ENCODE measurements at places on chromosomes 7 and 10.

- DNase-seq: no peak
Observed at GRCh38 chr7:138865843-138866242, 67.8 kb upstream of the ATP6V0A4 start.

DNA sequence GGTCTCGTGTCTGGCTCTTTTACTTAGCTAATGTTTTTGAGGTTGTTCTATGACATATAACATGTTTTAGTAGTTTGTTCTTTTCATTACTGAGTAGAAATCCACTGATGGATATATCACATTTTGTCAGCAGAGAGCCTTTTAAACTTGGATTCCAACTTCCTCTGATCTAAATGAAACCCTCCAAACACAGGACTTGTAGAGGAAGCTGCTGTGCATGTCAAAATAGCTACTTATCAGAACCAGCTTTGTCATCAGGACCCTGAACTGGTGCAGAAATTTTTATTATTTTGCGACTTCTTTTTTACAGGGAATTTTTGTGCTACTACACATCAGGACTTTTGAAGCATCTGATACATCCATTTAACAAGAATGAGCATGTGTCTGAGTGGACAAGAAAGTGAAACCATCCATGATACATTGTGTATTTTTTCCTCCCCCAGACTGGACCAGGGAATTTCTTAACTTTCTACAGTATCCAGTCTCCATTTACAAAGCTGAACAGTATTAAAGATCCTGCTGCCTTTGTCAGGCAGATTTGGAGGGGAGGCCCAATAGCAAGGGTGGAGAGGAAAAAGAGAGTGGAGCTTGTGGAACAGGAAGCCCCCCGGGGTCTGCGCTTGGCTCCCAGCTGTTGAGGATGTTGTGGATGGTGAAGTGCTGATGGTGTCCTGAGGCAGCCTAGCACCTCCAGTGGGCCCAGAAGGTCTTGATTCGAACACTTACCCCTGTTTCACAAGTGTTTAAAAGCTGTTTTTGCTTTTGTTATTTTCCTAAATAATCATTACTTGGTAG is 29.3 kb upstream of the MTPAP start:
- DNase-seq: no peak

- DNase-seq: no peak
Observed at GRCh38 chr10:78630944-78631838, 437.6 kb upstream of the ZMIZ1 start.

DNA sequence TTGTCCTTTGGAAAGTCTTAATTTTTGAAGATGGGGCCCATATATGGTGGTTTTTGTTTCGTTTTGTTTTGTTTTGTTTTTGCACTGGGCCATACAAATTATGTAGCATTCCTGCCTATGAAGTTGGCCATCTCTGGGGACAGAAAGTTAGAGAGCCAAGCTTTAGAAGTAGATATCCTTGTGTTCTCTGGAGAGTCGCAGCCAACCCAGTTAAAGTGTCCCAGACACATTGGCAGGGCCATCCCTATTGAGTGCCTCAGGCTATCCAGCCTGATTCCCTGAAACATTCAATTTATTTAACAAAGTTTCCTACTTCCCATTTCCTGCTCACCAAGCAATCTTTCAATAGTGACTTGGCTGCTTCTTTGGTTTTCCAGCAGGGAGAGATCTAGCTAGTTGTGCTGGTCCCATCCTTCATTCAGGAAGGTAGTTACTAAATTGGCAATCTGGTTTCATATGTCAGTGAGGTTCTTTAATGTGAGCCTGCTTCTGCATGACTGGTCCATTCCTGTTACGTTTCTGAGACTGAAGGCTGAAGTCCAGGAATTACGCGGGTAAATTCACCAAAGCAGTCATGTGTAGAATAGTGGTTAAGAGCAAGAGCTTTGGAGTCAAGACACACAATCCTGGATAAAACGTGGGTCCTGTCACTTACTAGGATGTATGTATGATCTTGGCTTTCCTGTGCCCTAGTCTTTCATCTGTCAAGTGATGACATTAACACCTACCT is 49.3 kb upstream of the HBP1 start:
- peak; percentile 23 for DNase-seq

DNA sequence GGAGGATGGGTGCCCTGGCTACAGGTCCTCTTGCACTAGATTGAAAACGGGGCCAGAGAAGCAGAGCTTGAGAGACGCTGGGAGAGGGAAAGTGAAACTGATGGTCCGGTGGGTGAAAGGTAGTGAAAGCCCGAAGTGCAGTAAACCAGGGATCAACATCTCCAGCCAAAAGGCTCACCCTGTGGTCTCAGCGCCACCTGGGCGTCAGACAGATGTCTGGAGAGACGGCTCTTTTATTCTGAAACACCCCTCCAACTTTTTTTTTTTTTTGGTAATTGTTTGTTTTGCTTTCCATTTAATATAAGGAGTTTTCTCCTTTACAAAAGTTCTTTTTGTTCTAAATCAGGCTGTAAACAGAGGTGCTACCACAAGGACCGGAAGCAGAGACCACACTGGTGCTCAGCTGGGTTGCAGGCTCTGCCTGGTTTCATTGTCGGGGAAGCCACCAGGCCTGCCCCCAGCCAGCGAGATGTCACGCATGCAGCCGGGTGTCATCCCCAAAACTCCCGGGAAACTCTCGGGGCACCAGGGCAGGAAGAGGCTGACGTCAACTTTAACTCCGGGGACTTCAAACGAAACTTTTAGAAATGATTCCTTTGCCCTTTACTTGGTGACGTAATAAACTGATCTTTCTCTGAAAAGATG is 11.2 kb downstream of the IL2RA start:
- DNase-seq: no peak

GRCh38 chr7:140478246-140479061 is 851 bp downstream of the MKRN1 start:
- no peak for DNase-seq

GRCh38 chr10:5036511-5036910 is 32.9 kb upstream of the AKR1C2 start:
- DNase-seq: no peak

DNA sequence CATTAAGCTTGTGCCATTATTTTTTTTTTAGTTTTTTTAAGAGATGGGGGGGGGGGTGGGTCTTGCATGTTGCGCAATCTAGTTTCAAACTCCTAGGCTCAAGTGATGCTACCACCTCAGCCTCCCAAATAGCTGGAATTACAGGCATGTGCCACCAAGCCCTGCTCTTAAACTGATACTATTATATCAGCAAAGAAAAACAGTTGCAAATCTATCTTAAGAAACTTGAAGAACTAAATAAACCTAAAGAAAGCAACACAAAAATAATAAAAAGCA is 47.5 kb downstream of the BRAF start:
- no peak for DNase-seq

DNA sequence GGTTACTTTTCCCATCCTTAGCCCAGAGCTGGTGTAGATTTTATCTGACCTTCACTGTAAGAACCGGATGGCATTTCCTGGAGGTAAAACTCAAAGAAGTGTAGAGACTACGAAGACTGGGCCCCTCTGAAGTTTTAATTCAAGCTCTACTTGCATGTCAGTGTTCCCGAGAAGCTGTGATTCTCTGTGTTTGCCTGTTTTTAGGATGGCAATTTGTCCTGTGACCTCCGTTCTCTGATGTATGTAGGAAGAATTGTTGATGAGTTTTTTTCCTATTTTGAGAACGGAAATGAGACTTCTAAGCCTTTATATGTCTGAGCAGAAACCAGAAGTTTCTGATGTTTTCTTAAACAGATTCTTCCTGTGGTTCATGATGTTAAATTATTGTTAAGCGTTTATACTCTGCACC is 94.1 kb downstream of the CDCA7L start:
- no peak for DNase-seq

GRCh38 chr10:47358457-47358856 is 10.3 kb downstream of the RBP3 start:
- DNase-seq: no peak

GRCh38 chr10:132884041-132884440 is 58.3 kb downstream of the CFAP46 start:
- no peak for DNase-seq

DNA sequence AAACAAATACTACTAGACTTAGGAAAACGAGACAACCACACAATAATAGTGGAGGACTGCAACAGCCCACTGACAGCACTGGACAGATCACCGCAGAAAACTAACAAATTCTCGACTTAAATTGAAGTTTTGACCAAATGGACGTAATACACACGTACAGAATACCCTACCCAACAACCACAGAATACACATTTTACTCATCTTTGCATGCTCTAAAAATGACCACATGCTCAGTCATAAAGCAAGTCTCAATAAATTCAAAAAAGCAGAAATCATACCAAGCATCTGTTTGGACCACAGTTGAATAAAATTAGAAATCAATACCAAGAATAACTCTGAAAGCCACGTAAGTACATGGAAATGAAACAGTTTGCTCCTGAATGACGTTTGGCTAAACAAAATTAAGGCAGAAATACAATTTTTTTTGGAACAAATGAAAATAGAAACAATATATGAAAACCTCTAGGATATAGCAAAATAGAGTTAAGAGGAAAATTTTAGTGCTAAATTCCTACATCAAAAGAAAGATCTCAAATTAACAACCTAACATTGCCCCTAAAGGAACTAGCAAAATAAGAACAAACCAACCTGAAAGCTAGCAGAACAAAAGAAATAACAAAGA is 30.6 kb downstream of the MAPK8 start:
- DNase-seq: no peak

GRCh38 chr7:30616318-30616717 is 21.6 kb downstream of the GARS1 start:
- DNase-seq: no peak

- DNase-seq: no peak
Observed at GRCh38 chr7:115153769-115154477, 232.0 kb downstream of the MDFIC start.

DNA sequence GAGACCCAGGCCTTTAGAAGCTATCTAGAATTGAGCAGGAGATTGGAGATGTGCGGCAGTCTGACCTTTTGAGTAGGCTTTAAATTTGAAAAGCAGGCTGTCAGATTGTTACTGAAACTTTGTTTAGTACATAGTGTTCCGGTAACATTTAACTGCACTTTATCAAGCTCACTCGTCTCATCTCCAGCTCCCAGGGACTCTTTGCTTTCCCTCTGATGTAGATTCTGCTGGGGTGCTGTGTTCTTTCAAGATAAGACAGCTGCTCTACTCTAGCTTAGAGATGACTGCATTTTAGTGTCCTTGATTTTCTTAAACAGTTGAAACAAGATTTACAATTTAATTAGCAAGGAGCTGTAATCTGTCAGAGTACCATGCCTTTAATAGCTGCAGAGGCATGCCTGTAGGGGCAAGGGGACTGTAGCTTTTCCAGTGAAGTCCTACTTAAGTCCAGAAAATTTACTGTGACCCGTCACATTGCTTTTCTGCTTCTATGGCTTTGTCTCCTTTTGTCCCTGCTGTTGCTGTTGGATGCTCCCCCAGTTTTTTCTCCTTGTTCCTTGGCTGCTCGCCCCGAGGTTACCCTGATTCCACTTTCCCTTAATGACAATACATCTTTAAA is 56.4 kb upstream of the MTPN start:
- peak; percentile 60 for DNase-seq
